ENCODE measurements at places on chromosomes 13 and 19.

DNA sequence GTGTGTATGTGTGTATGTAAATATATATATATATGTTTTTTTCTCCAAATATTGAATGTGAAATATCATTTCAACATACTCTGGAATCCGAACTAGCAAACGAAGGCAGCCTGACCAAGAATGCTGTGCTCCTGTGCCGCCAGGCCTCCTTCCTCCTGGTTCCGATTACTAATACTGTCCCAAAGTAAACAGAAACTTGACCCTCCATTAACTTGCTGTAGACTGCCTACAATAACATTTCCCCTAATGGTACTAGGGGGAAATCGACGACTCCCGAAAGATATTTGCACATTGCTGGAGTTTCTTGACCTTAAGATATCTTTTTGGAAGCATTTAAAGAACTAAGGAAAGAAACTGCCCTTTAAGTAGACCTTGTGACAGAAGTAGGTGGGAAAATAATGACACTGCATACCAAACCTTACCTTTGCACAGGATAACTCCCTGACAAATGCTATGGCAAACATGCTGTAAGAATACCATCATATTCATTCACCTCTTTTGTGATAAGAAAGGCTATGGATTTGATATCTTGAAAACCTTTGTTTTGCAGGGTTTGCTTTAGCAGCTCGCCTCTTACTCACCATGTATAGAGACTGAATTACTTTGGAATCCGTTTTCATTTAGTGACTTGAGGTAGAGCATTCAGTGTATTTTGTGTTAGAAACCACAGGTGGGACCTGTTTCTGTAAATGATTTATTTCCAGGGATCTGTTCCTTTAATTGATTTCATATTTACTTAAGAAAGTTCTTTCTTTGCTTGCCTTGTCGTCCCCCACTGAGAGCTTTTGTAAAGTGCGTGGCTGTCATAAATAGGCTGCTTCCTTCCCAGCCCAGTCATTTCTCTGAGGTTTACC, 80.1 kb downstream of the KLF5 start:
- DNase-seq = no peak

- DNase-seq = no peak
These were observed 3.1 kb downstream of the KIR2DL4 start for GRCh38 chr19:54806516-54806838.

DNA sequence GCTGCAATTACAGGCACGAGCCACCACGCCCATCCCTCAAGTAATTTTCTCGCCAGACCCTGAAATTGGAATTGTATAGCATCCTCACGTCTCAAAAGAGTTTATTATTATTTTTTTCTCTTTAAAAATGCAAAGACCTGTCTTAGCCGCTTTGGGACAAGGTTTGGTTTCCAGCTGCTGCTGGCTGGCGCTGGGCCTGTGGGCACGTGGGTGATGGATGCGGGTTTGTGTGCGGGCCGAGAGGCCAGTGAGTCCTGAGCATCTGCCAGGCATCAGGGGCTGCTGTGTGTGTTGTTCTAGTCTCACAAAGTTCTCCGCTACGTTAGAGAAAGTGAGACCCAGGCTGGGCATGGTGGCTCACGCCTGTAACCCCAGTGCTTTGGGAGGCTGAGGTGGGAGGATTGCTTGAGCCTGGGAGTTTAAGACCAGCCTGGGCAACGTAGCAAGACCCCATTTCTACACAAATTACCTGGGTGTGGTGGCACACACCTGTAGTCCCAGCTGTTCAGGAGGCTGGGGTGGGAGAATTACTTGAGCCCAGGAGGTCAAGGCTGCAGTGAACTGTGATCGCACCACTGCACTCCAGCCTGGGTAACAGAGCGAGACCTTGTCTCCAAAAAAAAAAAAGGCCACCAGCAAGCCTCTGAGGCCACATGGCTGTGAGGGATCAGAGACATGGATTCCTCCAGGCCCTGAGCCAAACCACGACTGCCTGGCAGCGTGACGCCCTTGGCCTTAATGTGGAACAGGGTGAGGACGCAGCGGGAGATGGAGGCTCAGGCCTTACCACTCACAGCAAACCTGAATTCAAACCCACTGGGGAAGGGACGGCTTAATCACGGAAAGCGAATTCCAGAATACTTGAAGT, 4.7 kb upstream of the TMPRSS9 start:
- DNase-seq = no peak

DNA sequence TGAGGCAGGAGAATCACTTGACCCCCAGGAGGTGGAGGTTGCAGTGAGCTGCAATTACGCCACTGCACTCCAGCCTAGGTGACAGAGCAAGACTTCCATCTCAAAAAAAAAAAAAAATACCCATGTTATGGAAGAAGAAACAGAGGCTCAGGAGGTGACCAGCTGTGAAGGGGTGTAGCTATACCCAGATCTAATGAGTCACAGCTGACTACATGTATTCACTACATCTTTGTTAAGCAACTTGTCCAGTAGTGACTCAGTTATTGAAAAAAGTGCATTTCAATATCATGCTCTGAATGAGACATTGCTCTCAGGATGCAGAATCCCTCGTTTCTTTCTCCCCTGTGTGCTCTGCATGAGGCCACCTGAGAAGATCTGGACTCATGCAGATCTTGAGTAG, 16.1 kb upstream of the SPART start:
- no peak for DNase-seq

DNA sequence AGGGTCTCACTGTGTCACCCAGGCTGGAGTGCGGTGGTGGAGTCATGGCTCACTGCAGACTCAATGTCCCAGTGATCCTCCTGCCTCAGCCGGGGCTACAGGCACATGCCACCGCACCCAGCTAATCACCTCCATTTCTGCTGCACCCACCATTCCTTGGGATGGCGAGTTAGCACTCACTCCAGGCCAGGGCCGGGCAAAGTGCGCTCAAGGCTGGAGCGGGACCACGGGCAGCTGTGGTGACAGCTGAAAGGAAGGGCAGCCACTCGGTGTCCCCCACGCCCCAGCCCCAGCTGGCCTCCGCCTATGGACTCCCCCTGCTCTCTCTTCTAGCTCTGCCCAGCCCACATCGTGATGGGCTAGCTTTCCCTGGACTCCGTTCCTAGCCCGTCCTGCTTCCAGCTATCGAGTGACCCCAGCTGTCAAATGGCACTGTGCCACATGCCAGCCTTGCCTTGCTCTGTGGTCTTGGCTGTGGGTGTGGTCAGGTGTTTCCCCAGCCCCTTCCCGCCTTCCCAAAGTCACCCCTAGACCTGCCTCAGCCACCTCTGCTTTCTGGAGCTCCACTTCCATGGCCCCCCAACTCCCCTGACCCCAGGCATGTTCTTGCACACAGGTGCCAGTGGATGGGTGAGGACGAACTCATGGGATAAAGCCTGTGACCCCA, 4.1 kb downstream of the MICOS13 start:
- DNase-seq = no peak

DNA sequence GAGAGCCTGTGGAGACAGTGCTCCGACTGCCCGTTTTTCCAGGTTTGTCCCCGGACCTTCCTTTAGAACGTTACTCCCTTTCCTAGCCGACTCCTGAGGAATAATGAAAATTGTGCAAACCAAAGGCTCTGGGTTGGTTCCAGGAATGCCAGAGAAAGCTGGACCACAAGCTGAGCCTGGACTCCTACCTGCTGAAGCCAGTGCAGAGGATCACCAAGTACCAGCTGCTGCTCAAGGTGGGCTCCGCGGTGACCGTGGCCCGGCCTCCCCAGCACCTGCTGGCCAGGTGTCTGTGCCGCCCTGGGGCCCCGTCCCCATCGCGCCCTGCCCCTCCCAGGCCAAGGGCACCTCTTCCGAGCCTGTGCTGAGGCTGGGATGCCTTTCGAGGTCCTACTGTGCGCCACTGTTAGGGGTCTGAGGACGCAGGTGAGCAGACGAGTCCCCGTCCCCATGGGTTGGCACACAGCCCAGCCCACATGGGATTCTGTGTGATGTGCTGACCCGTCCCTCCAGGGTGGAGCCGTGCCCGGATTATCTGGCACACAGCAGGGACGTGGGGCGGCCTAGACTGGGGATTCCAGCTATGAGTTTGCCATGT, 20.5 kb upstream of the F7 start:
- no peak for DNase-seq

GRCh38 chr19:40392894-40393517, 3.0 kb upstream of the HIPK4 start:
- DNase-seq = no peak

Data from NCI-H1048 (cell line).